HepG2 (cell line): ENCODE measurements at places on chromosomes 7 and 10. TPM values are rescaled to one million over a fixed set of nuclear protein-coding genes. Genes with fewer than 3 reads are reported as not detected.

SPDYE18 gene
- total RNA-seq: 0.29 TPM in 1 of 2 replicates, not detected in the other

LLCFC1 gene
- total RNA-seq: not detected in 2 replicates

CAMK2G gene
- 13.0 and 15.9 TPM in 2 replicates for total RNA-seq

- no peaks in the 10 kb centered on the region for H3K4me1 ChIP-seq
- H3K4me3 ChIP-seq: no peak overlapping the region
- no peak for DNase-seq
- H3K27me3 ChIP-seq: no peaks in the 10 kb centered on the region
These were observed 20.7 kb downstream of the MDFIC start for GRCh38 chr7:114942446-114943175.

DNA sequence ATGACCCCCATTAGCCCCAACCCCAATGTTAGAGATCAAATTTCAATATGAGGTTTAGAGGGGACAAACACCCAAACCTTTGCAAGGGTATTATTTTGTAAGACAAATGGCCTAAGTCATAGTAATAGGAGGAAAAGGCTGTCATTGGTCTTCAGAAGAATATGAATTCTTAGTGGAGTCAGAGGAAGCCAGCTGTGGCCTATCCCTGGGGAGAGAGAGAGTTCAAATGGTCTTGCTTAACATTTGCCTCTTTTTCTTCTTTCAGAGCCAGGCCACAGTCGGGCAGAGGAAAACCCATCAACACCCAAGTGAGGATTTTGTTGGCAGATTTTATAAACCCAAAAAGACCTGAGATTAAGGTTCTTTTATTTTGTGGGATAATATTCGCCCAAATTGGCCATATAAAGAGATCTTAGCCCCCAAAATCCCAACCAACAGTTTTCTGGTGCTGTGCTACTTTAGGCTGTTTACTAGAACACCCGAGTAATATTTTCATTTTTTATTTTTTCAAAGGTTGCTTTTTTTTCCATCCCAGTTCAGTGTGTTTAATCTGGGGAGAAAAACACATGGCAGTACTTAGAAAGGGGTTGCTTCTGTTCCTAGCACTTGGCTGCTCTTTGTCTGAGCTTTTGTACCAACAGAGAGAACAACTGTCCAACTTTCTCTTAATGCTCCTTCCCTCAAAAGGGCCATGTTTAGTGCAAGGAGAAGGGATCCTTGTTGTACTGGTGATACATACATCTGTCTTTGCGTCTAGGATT lies 26.8 kb upstream of the ARMC3 start:
- H3K4me1 ChIP-seq: no peaks in the 10 kb centered on the region
- no peak overlapping the region for H3K27ac ChIP-seq
- H3K36me3 ChIP-seq: no peaks in the 10 kb centered on the region
- no peaks in the 10 kb centered on the region; the same call in 1 of the 2 replicates for H3K27me3 ChIP-seq

- H3K27me3 ChIP-seq: peaks cover 2% of the 10 kb centered on the region
- H3K4me1 ChIP-seq: no peaks in the 10 kb centered on the region; the same call in 1 of the 2 replicates
- H3K36me3 ChIP-seq: no peaks in the 10 kb centered on the region
- no peak overlapping the region for H3K27ac ChIP-seq
These were observed 163.8 kb downstream of the PRPF18 start for GRCh38 chr10:13750299-13751190.

GRCh38 chr7:15334536-15335263 lies 227.1 kb downstream of the AGMO start:
- DNase-seq: no peak
- no peaks in the 10 kb centered on the region for H3K4me1 ChIP-seq
- no peaks in the 10 kb centered on the region for H3K36me3 ChIP-seq
- H3K27me3 ChIP-seq: no peaks in the 10 kb centered on the region

PTPRN2 gene
- total RNA-seq: 1.7 and 2.5 TPM in 2 replicates

GRCh38 chr10:96370584-96371157 lies 11.9 kb upstream of the OPALIN start:
- no peaks in the 10 kb centered on the region for H3K36me3 ChIP-seq
- no peak overlapping the region for H3K4me3 ChIP-seq
- peak; percentile 24 for DNase-seq
- H3K4me1 ChIP-seq: peaks cover 10% of the 10 kb centered on the region
- H3K27me3 ChIP-seq: peaks cover 2% of the 10 kb centered on the region; the same call in 1 of the 2 replicates

GRCh38 chr7:157689269-157690057 lies 352.7 kb downstream of the DNAJB6 start:
- H3K4me1 ChIP-seq: no peaks in the 10 kb centered on the region
- no peaks in the 10 kb centered on the region for H3K36me3 ChIP-seq
- DNase-seq: no peak
- no peak overlapping the region for H3K27ac ChIP-seq

SLC26A5 gene
- total RNA-seq: 0.11 TPM in 1 of 2 replicates, not detected in the other

GRCh38 chr10:103535595-103535994 lies 42.1 kb downstream of the NEURL1 start:
- H3K4me1 ChIP-seq: no peaks in the 10 kb centered on the region
- no peak overlapping the region for H3K27ac ChIP-seq
- H3K4me3 ChIP-seq: no peak overlapping the region

STK31 gene
- not detected in 2 replicates for total RNA-seq

OR6B1 gene
- not detected in 2 replicates for total RNA-seq

DNA sequence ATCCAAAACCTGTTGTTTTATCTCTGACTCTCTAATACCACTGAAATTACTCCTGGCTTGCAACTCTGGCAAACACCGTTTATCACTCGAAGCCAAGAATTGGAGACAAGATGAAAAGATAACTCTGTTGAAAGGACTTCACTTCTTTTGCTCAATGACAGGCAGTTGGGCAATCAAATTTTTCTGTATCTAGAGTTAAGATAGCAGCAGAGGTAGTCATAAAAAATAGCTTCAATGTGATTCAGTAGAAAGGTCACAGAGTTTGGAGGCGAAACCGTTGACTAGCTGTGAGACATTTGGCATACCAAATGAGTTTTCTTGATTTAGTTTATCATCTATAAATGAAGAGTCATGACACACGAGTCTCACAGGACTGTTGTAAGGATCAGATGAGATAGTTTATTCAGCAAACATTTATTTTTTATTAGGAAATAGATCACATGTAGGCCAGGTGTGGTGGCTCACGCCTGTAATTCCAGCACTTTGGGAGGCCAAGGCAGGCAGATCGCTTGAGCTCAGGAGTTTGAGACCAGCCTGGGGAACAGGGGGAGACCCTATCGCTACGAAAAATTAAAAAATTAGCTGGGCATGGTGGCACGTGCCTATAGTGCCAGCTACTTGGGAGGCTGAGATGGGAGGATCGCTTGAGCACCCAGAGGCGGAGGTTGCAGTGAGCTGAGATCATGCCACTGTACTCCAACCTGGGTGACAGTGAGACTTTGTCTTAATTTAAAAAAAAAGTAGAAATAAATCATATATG lies 23.6 kb downstream of the AKR1B1 start:
- H3K27me3 ChIP-seq: no peaks in the 10 kb centered on the region
- no peak overlapping the region for H3K4me3 ChIP-seq
- H3K36me3 ChIP-seq: no peaks in the 10 kb centered on the region
- DNase-seq: no peak
- no peak overlapping the region for H3K27ac ChIP-seq
- peaks cover 19% of the 10 kb centered on the region for H3K4me1 ChIP-seq

DNA sequence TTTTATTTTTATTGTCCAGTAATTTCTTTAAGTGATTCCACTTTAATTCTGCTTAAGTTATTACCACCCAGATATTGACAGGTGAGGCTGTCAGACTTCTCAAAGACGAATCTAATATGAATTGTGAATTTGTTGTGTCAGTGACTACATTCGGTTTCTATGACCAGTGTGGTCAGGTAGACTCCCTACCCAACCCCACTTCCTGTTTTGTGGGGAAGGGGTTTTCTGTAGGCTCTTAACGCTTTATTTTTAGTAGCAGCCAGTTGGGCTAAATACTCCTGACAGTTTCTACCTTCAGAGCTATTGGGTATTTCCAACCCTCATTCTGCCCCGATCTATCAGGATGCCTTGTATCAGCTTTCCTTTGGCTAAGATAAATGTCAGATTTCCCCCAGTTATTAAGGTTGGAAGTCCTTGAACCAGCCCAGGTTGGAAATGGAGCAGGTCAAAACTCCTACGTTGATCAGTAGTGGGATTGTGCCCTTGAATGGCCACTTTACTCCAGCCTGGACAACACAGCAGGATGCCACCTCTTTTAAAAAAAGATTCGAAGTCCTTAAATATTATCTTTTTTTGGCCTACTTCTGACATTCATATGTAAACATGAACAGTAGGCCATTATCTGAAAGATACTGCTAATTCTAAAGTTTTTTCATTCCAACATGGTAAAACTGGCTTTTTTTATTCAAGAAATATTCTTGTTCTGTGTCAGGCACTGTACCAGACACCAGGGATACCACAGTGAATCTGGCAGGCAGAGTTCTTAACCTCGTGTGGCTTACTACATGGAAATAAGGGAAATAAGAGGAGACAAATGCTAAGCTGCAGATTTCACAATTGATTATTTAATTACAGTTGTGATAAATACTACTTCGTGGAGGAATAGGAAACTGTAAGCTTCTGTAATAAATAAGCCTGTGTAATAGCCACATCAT lies 133.3 kb upstream of the SAMD8 start:
- H3K4me3 ChIP-seq: no peak overlapping the region
- peaks cover 3% of the 10 kb centered on the region; the same call in 1 of the 2 replicates for H3K36me3 ChIP-seq
- DNase-seq: no peak

GRCh38 chr7:94344826-94345225 lies 49.9 kb upstream of the COL1A2 start:
- H3K4me1 ChIP-seq: no peaks in the 10 kb centered on the region
- H3K27me3 ChIP-seq: no peaks in the 10 kb centered on the region; the same call in 1 of the 2 replicates
- no peak overlapping the region for H3K4me3 ChIP-seq
- no peak overlapping the region for H3K27ac ChIP-seq
- H3K36me3 ChIP-seq: no peaks in the 10 kb centered on the region
- no peak for DNase-seq

GRCh38 chr7:13111230-13111629 lies 423.8 kb downstream of the ARL4A start:
- no peak for DNase-seq
- no peak overlapping the region for H3K27ac ChIP-seq
- no peaks in the 10 kb centered on the region for H3K36me3 ChIP-seq
- peaks cover 10% of the 10 kb centered on the region; the same call in 1 of the 2 replicates for H3K4me1 ChIP-seq
- H3K4me3 ChIP-seq: no peak overlapping the region
- no peaks in the 10 kb centered on the region for H3K27me3 ChIP-seq

- H3K27me3 ChIP-seq: no peaks in the 10 kb centered on the region
- no peak for DNase-seq
- no peaks in the 10 kb centered on the region for H3K4me1 ChIP-seq
- no peak overlapping the region for H3K4me3 ChIP-seq
These were observed 64.4 kb downstream of the HBP1 start for GRCh38 chr7:107233174-107233573.

- no peaks in the 10 kb centered on the region for H3K36me3 ChIP-seq
- no peak overlapping the region for H3K4me3 ChIP-seq
- peak; percentile 77 for DNase-seq
- peak overlapping the region; percentile 58 for H3K27ac ChIP-seq
- no peaks in the 10 kb centered on the region for H3K27me3 ChIP-seq
- H3K4me1 ChIP-seq: peaks cover 52% of the 10 kb centered on the region
These were observed 174.9 kb downstream of the LRMDA start for GRCh38 chr10:75606203-75606779.

DNA sequence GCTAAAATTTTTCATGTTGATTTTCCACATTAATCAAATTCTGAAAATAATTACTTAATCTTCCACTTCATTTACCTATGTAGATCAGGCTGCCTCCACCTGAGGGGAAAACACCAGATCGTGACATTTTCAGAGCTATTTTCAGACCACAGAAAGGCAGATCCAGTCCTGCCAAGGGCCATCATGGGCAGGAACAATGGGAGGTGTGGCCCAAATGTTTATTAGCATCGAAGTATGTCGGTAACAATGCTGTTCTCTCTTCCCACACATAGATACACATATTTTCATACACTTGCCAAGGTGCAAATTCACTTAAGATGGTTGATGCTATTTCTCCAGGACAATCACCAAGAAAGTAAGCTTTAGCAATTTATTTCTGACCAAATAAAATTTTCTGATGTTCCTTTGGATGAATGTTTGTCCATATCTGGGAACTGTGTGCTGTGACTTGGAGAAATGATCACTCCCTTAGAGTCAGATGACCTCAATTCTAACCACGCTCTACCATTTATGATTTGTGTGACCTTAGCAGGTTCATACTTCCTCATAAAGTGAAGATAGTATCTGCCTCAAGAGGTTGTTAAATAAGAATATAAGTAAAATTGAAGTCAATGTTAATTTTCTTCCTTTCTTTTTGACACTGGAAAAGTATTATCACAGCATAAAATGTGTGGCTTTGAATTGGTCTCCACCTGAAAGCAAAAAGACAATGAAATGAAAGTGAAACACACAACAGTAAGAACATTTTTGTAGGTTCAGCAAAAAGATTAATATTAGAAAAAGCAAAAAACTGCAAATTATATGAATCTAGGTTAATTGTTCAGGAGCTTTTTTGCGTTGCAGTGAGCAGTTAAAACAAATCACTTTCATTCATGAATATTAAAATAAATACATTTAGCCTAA lies 310.4 kb upstream of the PHF14 start:
- no peaks in the 10 kb centered on the region for H3K27me3 ChIP-seq
- H3K36me3 ChIP-seq: no peaks in the 10 kb centered on the region
- H3K4me3 ChIP-seq: no peak overlapping the region
- no peaks in the 10 kb centered on the region for H3K4me1 ChIP-seq

DNA sequence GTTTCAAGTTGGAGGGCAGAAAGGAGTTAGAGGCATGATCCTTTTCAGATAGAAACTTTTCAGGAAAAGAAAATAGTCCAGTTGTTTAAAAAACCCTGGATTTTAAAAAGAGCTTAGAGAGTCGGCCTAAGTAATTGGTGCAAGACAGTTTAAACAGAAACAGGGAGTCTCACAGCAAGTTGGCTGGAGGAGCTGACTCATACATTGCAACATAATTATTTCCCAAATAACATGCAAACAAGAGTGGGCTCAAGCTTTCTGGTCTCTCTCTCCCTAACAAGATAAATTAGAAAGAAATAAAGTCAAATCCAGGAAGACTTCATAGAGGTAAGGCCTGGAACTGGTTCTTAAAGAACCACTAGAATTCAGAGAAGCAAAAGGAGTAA lies 100.3 kb upstream of the AGBL3 start:
- H3K27me3 ChIP-seq: no peaks in the 10 kb centered on the region
- no peaks in the 10 kb centered on the region for H3K36me3 ChIP-seq
- peak; percentile 52 for DNase-seq
- no peak overlapping the region for H3K27ac ChIP-seq
